ENCODE measurements at places on chromosomes 2 and 18.
A peak's percentile ranks its signal among the peaks of the same experiment; 100 is the strongest.

- DNase-seq: no peak
These were observed 60.2 kb downstream of the VSNL1 start for GRCh38 chr2:17600556-17601204.

- DNase-seq: no peak
These were observed 1474.0 kb upstream of the ACVR2A start for GRCh38 chr2:146370826-146371225.

DNA sequence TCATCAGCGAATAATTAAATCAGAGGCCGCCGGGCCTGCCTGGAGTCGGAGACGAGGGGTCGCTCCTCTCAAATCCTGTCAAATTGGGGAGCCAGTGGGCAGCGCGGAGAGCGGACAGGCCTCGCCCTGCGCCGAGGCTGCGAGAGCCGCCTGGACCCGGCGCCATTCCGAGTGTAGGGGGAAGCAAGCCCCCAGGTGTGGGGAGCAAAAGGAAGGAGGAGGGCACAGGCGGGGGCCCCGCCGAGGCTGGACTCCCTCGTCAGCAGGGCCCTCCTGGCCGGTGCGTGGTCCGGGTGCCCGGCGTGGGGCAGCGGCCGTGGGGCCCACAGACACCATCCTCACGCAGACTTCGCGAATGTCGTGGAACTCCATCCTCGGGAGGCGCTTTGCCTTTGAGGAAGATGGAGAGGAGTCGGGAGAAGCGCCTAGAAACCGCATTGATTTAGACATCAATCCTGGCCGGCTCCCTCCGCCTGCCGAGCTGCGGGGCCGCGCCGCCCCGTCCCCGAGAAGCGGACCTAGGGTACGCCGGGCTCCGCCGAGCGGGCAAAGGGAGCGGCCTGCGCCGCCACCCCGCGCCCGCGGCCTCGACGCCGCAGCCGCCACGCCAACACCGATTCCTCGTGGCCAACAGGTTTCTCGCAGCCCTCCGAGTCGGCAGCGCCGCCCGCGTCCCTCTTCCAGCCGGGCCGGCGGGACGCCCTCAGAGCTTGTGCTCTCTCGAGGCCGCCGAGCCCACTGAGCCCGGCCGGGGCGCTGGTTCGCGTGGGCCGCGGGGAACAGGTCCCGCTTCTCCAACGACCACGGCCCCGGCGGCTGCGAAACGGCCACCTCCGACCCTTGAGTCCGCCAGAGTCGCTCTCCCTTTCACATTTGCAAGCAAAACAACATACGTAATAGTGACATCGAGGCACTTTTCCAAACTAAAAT lies 6.7 kb upstream of the ONECUT2 start:
- no peak for DNase-seq

DNA sequence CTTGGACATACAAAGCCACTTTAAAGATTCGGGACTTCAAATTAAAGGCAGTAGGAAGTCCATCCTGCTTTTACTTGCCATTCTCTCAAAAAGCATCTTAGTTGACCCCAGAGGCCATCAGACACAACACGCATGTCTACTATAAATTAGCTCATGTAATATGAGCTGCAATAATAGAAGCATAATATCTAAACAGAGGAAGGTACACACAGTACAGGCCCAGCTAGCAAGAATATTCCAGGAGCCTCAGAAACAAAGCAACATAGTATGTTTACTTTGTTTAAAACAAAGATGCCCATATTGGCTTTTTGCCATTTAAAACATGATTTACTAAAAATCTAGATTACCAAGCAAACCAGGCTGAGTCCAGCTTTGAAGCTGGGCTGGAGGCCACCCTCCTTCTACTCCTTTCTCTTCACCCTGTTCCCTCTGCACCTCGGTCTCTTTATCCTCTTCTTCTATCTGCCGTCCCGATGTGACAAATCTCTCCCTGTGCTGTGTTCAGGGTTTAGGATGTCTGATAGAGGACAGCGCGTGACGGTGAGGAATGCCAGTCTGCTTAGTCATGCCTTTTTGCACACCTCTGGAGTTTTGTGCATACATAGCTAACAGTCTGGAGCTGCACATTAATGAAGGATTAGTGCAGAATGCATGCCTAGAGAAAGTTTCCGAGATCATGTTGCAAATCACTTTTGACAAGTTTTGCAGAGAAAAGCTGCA lies 28.2 kb downstream of the DTNA start:
- no peak for DNase-seq

GRCh38 chr2:5689750-5690149 lies 2.4 kb upstream of the SOX11 start:
- no peak for DNase-seq

DNA sequence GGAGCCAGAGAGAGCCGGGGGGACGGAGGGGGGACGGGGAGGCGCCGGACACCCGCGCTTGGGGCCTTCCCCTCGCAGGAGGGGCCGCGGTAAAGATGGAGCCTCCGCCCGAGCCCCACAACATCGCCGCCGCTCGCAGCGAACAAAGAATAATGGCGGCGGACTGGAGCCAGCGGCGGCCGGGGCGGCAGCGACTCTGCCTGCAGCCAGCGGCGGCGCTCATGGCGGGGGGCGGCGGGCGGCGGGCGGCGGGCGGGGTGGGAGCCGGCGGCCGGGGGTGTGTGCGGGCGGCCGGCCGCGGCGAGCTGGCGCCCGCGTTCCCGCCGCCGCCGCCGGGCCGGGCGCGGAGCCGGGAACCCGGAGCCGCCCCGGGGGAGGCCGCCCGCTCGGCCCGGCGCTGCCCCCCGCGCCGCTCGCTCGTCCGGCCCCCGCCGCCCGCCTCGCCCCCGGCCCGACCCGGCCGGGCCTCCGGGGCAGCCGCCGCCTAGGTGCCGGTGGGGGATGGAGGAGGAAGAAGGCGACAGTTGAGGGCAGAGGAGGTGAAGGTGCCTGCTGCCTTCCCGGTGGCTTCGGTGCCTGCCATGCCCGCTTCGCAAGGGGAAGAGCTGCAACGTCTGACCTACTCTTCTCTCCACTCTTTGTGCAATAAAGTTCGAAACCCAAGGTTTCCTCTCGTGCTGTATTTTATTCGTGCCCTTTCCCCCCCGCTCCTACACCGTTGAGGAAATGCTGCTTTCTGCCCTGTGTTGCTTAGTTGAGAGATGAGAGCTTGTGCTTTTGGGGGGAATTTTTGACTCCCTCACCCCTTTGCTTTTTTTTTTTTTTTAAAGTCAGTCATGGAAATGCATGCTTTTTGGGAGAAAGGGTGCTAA lies 634 bp downstream of the CREB1 start:
- DNase-seq: peak; percentile 76

Data from CD8-positive, alpha-beta memory T cell (primary cell).